ENCODE measurements at places on chromosomes 5 and 9.
A peak's percentile ranks its signal among the peaks of the same experiment; 100 is the strongest.

GRCh38 chr9:81529556-81530193 is 159.7 kb downstream of the TLE1 start:
- peak; percentile 16 for DNase-seq

DNA sequence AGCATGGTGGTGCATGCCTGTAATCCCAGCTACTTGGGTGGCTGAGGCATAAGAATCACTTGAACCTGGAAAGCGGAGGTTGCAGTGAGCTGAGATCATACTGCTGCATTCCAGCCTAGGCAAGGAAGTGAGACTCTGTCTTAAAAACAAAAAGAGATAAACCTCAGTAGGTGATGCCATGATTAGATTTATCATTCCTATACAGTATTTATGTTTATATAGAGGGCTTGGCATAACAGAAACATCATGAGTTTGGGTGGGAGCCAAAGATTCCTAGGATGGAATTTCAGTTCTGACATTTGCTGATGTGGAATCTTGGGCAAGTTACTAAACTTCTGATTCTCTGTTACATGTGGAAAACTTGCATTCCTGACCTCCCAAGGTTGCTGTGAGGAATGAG is 22.3 kb downstream of the RFK start:
- DNase-seq, result no peak

DNA sequence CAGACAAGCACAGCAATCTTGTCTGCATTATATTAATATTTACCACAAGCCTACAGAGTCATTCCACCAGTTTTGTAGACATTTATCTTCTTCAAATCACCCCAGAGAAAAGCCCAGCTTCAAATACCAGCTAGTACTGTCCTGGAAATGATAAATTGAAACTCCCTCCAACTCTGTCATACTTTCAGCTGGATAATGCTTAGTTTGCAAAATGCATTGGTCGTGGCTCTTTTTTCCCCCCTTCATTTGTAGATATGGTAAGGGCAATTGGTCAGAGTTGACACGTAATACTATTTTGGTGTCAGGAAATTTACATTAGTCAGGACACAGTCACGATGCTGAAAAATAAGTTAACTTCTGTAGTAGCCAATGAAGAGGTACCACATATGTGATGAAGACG is 21.2 kb downstream of the HMHB1 start:
- DNase-seq, result no peak

DNA sequence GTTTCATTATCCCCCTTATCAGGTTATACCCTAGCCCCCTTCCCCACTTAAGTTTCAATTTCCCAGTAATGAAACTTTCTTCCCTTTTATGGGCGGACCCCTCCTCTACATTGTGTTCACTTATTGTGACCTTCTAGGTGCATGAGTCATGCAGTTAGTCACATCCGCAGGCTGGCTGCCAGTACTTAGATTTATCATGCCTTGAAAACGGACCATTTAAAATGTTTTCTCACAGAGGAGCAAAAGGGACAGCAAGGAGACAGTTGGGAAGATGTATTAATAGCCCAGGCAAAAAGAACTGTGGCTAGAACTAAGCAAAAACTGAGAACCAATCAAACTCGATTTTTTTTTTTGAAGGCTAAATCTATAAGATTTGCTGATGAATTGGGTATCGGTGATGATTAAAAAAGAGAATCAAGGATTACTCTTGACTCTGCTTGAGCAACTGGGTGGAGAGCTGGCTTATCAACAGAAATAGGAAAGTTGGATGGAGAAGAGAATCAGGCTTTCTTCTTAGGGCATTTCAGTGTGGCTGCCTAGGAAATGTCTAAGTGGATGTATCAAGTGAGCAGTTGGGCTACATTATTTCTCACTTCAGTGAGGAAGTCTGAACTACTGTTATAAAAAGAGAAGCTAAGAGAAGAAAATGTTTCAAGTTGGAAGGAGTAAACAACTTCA is 615.0 kb downstream of the HINT1 start:
- DNase-seq, result no peak

- DNase-seq, result no peak
Observed at GRCh38 chr5:9350301-9350797, 195.5 kb downstream of the SEMA5A start.

DNA sequence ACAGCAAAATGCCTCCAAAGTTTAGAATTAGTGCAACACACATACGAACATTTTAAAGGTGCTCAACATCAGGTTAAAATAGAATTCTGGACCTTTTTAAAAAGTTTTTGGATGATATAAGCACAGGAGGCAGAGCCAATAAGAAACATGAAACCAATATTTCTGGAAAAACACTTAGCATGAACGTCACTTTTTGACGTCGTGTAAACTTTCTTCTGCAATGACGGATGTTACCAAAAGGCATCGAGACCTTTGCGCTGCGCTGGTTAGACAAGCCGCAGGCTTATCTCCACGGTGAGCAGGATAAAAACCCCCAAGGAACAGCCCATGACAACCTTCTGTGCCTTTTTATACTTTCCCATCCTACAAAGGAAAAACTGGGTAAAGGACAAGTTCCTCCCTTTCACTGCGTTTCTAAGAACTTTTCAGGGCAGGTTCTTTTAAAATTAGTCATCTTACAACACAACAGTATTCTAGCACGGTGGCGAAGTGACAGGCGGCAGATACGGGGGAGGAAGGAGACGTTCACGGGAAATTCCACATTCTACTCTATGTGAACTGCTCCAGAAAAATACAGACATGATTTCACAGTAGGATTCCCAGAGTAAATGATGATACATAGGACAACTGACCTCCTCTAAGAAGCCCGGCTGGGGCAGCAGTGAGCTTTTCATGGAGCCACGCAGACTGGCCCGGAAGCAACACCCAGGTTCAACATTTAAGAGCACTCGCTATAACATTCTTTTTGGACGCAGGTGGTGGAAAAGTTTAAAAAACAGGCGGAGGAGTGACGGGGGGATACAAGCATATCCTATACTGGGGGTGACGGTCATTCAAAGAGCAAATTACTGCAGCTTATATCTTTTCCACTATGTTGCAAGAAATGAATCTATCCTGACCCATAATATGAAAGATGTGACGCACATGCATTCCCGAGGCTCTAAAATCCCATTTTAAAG is 52.4 kb downstream of the USP20 start:
- no peak for DNase-seq

DNA sequence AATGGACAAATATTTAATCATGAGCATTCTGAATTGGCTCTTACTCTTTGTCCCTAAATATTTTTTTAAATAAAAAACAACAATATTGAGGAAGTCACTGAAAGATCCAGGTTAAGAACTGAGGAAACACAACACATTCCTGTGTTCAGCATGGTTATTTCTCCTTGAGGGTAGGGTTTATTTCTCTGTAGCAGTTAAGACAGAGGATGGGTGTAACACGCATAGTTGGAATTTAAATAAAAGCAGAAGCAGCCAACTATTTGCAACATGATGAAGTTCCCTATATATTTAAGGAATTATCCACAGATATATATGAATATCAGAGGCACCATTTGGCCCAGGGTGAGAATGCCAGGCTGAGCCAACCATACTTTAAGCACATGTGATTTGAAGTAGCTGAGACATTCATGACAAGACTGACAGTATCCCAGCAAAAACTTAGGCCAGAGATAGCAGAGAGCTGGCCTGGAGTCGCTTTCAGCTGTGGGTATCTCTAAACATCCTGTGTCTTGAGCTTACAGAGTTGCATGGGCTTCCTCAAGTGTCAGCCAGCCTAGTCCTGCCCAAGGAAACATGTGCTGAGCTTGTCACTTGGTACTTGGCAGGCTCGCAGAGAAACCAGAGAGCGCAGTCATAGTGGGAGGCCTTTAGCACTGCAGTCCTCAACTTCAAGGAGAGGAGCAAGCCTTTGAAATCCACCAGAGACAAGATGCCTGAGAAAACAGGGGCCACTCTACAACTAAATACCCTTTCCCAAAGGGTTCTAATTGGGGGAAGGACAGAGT is 43.6 kb downstream of the SEMA5A start:
- no peak for DNase-seq

GRCh38 chr9:18907927-18908625 is 124.9 kb downstream of the SAXO1 start:
- DNase-seq, result no peak

DNA sequence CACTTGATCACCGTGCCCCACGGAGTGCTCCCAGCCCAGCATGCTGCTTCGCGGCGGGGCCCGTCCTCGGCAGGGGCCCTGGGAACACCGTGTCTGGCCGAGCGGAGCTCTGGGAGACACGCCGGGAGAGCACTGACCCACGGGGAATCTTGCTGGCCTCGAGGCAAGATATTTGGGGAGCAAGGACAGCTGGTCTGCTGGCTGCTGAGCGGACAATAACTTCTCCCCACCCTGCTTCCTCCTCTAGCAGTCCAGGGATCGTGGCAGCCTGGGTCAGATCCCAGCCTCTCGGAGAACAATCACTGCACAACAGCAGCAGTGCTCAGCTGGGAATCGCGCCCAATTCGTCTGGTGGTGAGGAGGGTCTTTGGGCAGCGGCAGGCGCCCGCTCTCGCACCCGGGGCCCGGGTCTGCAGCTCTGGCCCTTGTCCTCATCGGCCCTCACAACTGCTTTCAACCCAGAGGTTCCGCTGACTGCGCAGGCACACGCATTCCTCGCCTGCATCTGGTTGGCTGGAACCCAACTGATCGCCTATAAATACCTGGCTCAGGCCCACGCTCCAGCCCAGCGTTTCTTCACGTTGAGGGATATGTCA is 43.4 kb downstream of the DBH start:
- no peak for DNase-seq

DNA sequence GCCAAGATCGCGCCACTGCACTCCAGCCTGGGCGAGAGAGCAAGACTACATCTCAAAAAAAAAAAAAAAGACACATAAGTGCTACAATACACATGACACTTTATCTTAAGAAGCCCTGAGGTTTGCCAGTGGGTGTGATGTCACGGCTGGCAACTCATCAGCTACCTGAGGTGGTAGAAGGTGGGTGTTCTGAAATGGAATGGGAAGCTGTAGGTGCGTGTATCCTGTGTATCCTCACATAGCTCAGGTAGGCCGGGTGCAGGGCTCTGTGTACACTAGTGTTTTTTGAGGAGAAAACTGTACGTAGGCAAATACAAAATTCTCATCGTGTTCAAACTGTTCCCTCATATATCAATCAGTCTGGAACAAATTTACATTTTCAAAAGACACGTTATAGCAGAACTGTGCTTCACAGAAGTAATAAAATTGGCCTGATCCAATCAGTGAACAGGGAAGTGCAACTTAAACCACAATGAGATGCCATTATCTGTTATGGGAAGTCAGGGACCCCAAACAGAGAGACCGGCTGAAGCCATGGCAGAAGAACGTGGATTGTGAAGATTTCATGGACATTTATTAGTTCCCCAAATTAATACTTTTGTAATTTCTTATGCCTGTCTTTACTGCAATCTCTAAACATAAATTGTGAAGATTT is 10.4 kb downstream of the BICD2 start:
- DNase-seq, result no peak

DNA sequence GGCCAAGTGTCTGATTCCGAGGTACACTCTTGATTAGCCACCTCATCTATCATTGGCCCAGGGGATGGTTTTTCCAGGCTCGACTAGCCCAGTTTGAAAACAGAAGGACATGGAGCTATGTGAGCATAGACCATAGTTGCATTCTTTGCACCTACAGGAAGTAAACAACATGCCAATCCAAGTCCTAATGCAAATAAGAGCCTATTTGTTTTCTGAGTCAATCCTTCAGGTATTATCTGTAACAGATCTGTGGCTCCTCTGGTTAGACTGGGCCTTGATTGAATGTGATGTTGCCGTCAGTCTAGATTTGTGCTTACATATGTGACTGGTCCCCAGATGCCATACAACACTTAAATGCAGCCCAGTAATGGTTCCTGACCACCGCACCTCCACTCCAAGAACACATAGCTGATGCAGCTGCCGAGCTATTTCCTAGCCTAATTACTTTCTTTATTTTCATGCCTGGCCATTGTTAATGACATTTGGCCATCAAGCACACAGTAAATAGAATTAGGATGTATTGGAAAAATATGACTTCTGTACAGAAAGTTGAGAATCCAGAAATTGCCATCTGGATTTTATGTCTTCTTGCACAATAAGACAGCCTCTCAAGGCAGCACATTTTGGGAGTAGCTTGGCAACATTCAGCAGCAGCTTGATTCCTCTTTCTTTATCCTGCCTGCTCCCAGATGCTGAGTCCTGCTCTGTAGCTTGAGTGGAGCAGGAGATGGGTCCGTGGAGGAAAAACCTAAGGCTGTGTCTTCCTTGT is 29.5 kb upstream of the ARHGAP26 start:
- no peak for DNase-seq

DNA sequence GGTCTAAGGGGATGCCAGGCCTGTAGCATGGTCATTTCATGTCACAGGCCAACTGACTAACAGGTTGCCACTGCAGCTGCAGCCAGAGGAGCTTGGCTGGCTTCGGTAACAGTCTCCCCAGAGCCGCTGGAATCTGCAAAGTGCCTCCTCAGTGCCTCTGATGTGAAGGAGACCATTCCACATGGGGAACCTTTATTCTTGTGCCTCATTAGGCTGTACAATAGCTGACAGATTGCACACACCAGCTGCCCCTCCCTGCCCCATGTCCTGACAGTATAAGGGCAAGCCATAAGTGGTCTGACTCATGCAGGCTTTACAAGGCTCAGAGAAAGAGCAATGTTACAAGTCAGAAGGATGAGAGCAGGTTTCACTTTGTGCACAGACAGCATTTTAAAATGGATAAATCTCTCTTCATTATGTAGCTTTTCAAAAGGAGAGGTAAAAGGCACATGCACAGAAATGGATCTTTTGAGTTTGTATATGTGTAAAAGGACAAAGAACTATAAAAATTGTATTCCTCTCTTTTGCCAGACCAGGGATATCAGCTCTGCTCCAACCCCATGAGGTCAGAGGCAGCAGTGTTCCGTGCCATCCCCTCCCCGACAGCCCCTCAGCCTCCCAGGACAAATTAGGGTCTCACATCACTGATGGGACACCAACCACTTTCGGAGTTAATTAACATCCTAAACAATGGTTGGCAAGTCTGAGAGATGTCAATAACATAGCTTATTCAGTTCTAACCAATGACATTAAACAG is 467.8 kb downstream of the TMEM232 start:
- no peak for DNase-seq

DNA sequence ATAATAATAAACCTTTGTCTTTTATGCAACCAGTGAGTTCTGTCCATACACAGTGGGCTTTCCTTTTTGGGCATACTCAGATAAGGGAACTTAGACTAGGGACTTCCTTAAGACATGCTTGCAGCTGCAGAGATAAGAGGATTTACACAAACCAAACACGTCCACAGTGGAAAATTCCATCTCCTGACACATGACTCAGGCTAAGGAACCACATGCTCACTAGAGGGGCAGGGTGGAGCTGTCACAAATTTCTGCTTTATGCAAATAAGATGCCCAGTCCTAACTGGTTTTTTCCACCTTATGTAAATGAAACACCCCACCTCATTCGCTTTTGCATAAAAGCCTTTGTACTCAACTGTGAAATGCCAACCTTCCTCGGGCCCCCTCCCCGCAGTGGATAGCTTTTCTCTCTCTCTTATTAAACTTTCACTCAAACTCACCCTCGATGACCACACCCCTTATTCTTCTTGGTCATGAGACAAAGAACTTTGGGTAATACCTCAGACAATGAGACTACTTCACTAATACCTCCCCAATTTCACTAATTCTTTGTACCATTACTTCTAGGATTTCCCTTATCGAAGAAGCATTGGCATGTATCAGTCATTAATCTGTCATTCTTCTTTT is 170.3 kb upstream of the FTMT start:
- no peak for DNase-seq
